Mesenteric fat pad (tissue), 1 donor: ENCODE measurements at places on chromosomes 5 and 9. TPM values are rescaled to one million over a fixed set of nuclear protein-coding genes. Genes with fewer than 3 reads are reported as not detected.

GRCh38 chr5:96930058-96930457 is 5.8 kb upstream of the LNPEP start:
- DNase-seq, result no peak

DNA sequence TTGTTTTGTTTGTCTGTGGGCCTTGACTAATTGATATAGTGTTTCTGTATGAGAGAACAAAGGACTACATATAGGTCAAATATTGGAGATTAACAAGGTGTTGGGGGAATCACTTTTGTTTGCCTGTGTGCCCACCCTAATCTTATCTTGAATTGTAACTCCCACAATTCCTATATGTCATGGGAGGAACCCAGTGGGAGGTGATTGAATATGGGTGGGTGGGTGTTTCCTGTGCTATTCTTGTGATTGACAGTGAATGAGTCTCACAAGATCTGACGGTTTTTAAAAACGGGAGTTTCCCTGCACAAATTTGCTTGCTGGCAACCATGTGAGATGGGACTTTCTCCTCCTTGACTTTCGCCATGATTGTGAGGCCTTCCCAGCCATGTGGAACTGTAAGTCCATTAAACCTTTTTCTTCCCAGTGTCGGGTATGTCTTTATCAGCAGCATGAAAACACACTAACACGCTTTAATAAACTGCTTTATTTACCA is 64.9 kb upstream of the HSPB3 start:
- no peak for DNase-seq

GRCh38 chr5:52977264-52977897 is 11.8 kb upstream of the ITGA2 start:
- DNase-seq, result no peak

CTNND2 gene
- 1.8 TPM for total RNA-seq

DNA sequence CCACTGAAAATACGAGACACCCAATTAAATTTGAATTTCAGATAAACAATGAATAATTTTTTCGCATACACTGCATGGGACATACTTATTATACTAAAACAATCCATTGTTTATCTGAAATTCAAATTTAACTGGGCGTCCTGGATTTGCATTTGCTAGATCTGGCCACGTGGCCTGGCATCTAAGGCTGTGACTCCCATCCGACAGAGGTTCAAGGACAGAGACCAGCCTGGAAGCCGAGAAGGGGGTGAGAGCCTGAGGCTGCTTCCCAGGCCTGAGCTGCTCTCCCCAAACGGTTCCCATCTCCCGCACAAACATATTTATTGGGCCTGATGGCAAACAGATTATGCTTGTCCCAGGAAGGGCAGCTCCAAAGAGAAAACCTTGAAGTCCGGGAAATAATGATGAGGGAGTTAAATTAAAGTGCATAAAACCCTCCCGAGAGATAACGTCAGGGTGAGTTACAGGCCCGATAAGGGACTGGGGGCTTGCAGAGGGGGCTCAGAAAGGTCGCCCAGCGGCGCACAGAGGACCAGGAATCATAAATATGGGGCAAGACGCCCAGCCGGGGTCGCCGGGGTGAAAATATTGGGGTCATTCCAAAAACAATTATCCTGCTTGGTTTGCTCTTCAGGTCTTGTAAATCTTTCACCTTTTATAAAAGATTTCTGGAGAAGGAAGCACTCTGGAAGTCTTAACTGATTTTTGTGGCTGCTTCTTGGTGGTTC is 163.7 kb downstream of the GAPVD1 start:
- DNase-seq, result no peak
